Forelimb muscle (tissue), 1 donor: ENCODE measurements at places on chromosomes 3 and 15.
A peak's percentile ranks its signal among the peaks of the same experiment; 100 is the strongest.

GRCh38 chr3:8981700-8982099 is 18.4 kb upstream of the RAD18 start:
- no peak for DNase-seq

GRCh38 chr3:43858294-43858701 is 167.6 kb downstream of the ABHD5 start:
- no peak for DNase-seq

GRCh38 chr3:20103731-20104130 is 63.5 kb downstream of the KAT2B start:
- no peak for DNase-seq

GRCh38 chr15:62879770-62880169 is 162.8 kb upstream of the TPM1 start:
- DNase-seq: no peak

DNA sequence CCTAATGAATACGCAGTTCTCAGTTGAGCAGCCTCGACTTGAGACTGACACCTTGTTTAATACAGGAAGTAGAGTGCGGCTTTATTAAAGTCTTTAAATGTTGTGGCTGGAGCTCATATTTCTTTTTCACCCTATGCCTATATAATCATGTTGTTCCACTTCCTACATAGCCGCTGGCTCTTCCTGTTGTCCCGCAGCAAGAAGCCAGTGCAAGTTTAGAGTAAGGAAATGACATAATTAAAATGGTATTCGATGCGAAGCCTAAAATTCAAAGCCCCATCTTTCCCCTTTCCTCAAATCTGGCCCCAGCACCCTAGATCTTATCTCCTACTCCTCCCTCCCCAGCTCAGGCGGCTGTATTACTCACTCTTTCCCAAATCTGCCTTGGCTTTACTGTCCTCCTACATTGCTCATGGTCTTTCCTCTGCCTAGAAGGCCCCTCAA is 7.5 kb upstream of the PHLDB2 start:
- DNase-seq: no peak

GRCh38 chr3:151117047-151117446 is 31.6 kb downstream of the MED12L start:
- DNase-seq: no peak

DNA sequence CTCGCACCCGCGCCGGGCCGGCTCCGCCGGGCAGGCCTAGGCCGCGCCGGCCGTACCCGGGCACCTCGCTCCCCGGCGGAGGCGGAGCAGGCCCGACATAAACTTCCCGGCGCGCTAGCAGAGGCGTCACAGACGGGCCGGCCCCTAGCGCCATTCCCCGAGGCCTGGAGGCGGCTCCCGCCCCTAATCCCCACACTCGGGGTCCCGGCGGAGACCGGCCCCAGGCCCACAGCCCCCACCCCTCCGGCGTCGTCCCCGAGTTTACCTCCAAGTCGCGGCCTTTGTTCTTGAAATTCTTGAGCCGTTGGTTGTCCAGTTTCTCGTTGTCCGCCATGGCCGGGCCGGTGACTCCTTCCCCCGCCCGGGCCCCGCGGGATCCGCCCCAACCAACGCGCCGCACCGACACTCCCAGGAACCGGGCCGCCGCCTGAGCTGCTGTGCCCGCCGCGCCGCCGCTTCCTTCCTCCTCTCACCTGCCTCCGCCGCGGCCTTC is 376 bp downstream of the KPNA4 start:
- DNase-seq: peak; percentile 17

DNA sequence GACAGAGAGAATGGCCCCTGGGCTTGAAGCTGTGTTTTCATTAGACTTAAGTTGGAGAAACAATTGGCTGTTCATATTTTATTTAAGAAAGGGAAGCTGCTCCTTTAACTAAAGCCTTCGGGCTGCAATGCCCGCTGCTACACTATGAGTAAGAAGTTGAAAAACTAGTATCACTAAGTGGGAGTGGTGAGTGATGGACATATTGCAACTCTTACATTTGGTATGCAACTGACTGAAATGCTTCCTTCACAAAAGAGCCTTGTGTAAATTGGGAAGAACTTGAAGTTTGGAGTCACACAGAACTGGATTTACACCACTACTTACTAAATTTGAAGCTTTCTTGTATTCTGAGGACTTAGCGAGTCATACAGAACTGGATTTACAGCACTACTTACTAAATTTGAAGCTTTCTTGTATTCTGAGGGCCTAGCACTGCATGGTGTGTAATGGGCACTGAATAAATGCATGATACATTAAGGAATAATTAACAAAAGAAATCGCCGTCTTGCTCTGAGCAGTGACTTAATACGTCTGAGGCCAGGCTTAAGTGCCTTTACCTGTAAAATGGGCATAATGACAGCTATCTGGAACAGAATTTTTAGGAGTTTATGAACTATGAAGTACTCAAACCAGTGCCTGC is 149.5 kb downstream of the RYR3 start:
- no peak for DNase-seq

GRCh38 chr3:182904164-182904563 is 76.2 kb downstream of the DCUN1D1 start:
- no peak for DNase-seq

DNA sequence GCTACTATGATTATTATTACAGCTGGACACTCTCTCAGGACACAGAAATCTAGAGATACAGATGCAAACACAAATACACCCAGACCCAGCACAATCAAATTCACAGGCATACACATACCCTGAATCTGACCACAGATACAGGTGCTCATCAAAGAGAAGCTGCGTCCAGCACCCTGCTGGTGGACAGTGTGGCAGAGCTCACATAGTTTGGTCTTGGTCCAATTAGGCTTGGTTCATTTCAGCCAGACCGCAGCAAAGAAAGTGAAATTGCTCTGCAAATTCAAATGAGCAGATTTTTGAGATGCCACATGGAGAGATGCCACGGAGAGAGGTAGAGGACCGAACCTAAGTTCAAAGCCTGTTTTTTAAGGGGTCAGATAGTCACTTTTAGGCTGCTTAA is 55.6 kb downstream of the ANAPC13 start:
- DNase-seq: no peak

- no peak for DNase-seq
Observed at GRCh38 chr3:157388976-157389375, 47.7 kb upstream of the PTX3 start.

GRCh38 chr15:67147396-67147949 is 82.1 kb downstream of the SMAD3 start:
- no peak for DNase-seq

GRCh38 chr3:16995601-16996000 is 110.8 kb downstream of the PLCL2 start:
- peak; percentile 43 for DNase-seq
